ENCODE measurements at places on chromosomes 6 and 20.

DNA sequence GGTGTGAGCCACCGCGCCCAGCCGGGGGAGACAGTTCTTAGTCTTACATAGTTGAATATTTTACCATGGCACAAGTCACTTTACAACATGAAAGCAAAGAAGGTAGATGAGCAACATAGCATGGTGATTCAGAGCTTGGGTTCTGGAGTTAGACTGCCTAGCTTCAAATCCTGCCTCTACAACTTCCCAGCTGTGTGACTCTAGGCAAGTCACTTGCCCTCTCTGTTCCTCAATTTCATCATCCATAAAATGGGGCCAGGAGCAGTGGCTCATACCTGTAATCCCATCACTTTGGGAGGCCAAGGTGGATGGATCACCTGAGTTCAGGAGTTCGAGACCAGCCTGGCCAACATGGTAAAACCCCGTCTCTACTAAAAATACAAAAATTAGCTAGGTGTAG lies 26.3 kb downstream of the HCK start:
- DNase-seq, result no peak

- no peak for DNase-seq
These were observed 42.1 kb downstream of the LYRM2 start for GRCh38 chr6:89596484-89596883.

DNA sequence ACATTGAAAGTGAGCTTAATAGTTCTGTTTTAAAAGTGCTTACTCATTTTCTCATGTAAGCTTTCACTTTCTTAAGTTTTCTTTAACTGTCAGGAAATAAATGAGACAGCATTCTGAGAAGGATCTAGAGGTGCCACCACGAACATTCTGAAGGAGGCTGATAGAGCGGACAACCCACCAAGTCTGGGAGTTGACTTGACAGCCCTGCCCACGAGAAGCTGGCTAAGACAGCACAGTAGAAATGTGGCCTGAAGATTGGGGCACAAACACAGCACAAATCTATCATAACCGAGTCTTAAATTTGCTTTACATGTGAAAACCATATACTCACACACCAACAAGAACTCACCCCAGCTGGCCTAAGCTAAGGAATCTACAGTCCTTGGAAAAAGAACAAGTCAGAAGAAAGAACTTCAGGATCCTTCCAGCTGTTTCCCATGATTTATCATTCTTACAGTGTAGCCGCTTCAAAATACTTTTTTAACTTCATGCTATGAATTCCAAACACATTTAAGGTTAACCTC lies 144.2 kb upstream of the TNFAIP3 start:
- no peak for DNase-seq

DNA sequence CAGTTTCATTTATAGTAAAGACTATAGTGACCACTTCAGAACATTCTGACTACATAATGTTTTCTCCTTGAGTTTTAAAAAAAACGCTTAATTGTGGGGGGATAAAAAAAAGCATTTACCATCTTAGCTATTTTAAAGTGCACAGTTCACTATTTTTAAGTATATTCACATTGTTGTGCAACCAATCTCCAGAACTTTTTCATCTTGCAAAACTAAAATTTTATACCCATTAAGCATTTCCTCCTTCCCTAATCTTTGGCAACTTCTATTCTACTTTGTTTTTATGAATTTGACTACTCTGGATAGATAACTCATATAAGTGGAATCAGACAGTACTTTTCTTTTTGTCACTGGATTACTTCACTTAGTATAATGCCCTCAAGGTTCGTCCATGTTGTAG lies 62.3 kb downstream of the FKBP5 start:
- DNase-seq, result no peak

DNA sequence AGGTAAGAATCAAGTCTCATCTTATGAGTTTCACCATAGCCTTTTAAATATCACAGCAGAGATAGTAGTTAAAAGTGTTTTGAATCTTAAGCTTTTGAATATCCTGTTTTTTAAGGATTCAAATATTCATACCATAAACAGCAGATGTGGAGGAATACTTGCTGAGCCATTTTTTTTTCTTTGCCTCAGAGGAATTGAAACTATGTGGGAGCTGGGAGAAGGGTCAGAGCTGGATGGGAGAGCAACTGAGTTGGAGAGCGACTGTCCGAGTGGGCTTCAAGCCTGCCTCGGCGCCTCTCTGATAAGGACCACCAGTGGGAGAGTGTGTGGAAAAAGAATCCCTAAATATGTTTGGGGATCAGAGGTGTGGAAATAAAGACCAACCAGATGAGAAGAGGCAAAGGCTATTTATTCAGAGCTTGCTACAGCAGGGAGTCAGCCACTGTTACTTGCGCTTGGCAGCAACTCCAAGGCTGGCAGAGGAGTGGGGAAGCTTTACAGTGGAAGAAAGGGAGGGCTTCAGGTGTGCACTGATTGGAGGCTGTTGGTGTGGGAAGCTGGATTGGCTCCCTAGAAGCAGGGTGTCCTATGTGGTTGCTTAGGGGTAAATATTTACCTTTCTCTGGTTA lies 34.3 kb upstream of the MCUR1 start:
- DNase-seq, result no peak

- no peak for DNase-seq
These were observed 811.9 kb downstream of the MAFB start for GRCh38 chr20:39876976-39877635.

GRCh38 chr20:3854462-3854871 lies 7.8 kb downstream of the MAVS start:
- no peak for DNase-seq

DNA sequence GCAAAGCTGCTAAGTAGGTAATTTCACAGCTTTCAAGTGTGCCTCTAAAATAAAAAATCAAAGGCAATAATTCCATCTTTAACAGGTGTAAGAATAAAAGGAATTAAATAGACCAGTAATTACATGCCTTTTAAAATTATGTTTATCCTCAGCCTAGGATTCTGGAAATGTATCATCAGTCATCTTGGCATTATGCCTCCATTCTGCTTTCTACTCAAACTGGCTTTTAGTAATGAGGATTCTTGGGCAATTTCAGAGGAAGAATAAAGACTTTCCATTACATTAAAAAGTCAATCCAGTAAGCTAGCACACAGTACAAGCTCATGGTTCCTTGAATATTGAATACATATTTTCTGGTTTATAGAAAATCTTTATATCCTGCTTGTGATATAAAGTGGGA lies 44.7 kb downstream of the GSTA2 start:
- DNase-seq, result no peak

DNA sequence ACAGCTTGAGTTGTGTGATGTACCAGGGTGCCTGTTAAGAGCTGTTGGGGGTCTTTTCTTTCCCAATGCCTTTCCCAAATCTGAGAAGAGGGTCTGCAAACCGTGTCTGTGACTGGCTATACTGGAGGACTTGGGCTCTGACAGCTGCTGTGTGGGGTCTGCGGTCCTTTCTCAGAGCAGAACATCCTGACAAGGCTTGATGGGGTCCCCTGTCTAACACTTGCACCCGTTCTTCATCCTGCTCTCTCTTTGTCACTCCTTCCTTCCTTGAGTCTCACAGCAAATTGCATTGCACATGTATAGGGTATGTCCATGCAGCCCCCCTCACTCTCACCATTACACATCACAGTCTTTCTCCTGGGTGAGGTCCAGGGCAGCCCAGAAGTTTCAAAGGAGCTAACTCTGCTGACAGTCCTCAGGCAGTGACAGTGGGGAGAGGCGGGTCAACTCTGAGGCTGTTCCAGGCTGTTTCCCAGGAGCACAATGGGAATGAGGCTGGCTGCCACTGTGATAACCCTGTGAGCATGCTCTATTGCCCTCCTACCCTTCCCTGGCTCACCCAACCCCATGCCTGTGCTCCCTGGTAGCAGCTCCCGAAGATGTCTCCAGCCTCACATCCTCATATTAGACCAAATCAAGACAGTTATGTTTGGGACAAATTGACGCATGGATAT lies 163.2 kb upstream of the GGTLC1 start:
- DNase-seq, result no peak

- no peak for DNase-seq
These were observed 117.2 kb downstream of the LCA5 start for GRCh38 chr6:79420054-79420453.

GRCh38 chr6:4281341-4282293 lies 146.2 kb upstream of the ECI2 start:
- no peak for DNase-seq

GRCh38 chr20:50366270-50367103 lies 143.7 kb upstream of the PTPN1 start:
- peak; percentile 47 for DNase-seq

- DNase-seq, result no peak
These were observed 158.9 kb upstream of the ZNF217 start for GRCh38 chr20:53752583-53752970.

DNA sequence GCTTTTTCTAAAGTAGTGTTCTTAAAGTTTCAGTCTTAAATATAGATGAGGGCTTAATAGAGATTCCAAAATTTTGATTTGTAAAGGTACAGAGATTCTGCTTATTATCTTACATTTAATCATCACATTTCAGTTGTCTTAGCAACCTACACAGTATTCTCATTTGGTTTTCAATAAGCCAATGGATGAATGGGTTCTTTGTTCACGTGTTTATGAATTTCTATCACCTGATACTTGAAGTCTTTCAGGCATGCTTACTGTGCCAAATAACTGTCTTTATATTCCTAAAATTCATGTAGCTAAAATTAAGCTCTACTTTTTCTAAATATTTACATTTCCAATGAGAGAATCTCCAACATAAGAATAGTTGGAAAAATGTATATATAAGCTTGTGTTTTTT lies 152.7 kb downstream of the EYA4 start:
- no peak for DNase-seq

DNA sequence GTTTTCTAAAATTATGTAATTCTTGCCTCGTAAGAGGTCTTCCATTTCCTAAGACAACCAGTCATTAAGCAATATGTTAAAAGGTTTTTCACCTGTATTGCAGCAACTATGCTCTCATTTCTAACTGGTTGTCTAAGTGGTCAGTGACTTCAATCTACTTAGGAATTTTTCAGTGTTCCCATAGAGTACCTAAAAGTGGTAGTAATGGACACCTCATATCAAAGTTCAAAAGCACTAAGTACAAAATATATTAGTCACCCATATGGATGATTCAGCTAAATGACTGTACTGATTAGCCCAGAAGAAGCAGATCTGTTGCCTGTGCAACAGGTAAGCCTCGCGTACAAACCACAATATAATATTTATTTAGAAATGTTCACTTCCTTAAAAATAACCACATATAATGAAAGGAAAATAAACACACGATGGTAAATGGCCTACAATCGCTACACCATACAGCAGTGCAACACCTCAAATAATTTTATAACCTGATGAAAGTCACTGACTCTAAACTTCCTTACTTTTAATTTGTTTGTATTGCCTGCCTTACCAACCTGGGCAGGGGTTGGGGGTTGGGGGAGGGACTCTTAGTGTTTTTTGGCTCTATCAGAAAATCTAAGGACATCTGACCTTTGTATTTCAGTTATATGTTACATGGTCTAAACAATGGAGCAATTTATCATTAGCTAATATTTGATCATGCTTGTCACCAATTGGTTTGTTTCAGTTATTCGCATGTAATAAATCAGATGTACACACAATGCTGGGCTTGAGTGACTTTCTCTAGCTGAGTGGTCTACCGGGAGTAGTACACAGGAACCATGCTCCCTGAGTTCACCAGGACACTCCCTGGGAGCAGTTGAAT lies 105.9 kb downstream of the HIVEP2 start:
- DNase-seq, result no peak

GRCh38 chr20:16732506-16733152 lies 2.8 kb downstream of the SNRPB2 start:
- no peak for DNase-seq

DNA sequence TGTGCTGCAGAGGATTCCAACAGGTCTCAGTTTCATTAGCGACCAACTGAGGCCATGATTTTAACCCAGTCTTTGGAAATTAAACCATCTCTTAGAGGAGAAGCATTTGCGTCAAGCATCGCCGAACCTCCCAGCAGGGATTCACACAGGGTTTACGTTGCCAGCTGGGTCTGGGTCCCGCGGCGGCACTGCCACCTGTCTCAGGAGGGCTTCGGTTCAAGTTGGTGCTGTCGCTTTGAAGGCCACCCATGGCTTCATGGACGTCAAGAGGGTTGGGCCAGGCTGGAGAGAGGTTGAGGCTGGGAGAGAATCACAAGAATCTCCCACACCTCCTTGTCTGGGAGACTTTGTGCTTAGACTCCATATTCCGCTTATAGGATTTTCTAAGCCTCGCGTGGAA lies 43.0 kb upstream of the FRMD1 start:
- no peak for DNase-seq

DNA sequence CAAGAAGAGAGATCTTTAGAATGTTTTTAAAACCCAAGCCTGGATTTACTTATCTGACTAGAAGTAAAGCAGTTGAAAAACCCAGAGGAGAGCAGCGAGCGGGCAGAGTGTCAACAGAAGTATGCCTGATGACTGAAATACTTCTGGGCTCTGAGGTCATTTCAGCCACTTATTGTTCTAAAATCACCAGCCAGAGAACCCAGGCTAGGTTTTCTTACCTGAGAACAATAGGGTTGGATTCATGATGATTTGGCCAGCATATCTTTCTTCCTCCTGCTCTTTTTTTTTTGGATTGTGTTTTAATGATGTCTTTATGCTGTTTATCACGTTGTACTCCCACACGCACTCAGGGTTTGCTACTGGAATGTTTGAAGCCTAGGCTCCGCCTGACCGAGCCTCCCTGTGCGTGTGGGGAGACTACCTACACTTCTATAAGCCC lies 63.0 kb upstream of the KIF25 start:
- DNase-seq, result no peak

DNA sequence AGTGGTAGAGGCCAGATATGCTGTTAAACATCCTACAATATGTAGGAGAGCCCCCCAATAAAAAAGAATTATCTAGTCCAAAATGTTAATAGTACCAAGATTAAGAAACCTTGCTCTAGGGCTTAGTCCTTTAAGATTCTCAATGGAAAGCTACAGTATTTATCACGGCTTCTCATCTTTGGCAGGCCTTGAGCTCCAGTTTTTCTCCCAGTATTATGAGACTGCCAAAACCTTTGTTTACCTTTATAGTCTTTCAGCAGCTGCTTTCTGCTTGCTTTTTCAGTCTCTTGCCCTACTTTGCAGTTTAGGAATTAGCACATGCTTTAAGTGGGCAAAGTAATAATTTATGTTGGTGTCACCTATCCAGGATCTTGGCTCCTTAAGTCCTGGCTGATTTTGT lies 59.7 kb downstream of the NHLRC1 start:
- DNase-seq, result no peak

DNA sequence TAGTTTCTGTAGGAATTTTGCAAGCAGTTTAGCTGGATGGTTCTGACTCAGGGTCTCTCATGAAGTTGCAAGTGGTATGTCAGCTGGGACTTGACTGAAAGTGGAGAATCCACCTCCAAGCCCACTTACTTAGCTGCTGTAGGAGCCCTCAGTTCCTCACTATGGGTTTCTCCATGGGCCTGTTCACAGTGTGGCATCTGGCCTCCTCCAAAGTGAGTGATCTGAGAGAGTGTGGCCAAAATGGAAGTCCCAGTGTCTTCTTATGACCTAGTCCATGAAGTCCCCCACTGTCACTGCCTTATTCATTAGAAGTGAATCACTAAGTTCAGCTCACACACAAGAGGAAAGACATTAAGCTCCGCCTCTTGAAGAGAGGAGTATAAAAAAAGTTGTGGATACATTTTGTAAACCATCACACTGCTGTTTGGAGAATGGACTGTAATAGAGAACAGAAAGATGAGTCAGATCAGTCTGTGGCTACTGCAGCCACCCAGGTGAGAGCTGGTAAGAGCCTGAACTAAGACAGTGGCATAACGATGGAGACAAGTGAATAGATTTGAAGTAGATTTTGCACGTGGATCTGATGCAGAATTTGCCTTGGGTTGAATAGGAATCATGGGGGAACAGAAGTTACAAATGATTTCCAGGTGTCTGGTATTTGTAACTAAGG lies 4.9 kb upstream of the NELFCD start:
- DNase-seq, result peak; percentile 5
